ENCODE measurements at places on chromosomes 1 and 21.

DNA sequence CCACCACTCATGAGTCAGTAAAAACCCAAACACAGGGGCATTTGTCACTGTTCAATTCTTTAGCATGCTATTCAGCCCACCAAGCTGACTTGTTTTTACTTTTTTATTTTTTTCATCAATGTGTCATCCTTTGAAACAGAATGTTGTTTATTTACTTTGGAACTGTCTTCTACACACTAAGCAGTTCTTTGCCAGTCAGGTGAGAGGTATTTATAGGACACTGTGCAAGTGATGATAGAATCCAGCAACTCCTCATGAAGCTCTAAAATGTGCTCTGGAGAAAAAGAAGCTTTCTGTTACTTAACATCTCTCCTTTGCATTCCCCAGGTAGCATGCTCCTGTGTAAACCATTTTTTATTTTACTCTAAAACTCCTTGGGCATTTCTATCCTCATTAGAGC is 582.0 kb upstream of the TMPRSS15 start:
- DNase-seq: no peak

GRCh38 chr1:42043182-42043581 is 110.0 kb upstream of the GUCA2B start:
- no peak for DNase-seq

- no peak for DNase-seq
Measured at GRCh38 chr1:185397183-185397582, 80.1 kb upstream of the IVNS1ABP start.

- DNase-seq: no peak
Measured at GRCh38 chr1:8257621-8258020, 60.3 kb upstream of the SLC45A1 start.

- DNase-seq: no peak
Measured at GRCh38 chr1:84991097-84991920, 5.6 kb downstream of the MCOLN2 start.

DNA sequence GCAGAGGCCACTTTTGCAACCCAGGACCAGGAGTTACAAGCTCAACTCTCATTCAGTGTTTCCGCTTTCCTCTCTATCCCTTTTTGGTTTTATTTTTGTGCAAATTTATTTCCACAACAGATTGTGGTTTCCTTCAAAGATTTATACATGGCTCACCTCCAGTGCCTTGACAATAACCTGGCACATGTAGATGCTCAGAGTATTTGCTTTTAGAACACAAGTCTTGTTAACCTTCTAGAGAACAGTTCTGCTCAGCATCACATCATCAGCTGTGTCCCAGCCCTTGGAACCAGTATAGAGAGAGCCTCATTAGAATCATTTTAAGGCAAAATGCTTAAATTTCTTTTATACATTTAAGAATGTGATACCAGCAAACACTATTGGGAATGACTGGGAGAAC is 133.7 kb downstream of the TENT5C start:
- DNase-seq: no peak

- DNase-seq: no peak
Measured at GRCh38 chr1:27341525-27342252, at the start of gene SYTL1. Gene SYTL1 (plus strand): TSS chr1:27342022. CDS start chr1:27345335, 3,313 bp downstream.

DNA sequence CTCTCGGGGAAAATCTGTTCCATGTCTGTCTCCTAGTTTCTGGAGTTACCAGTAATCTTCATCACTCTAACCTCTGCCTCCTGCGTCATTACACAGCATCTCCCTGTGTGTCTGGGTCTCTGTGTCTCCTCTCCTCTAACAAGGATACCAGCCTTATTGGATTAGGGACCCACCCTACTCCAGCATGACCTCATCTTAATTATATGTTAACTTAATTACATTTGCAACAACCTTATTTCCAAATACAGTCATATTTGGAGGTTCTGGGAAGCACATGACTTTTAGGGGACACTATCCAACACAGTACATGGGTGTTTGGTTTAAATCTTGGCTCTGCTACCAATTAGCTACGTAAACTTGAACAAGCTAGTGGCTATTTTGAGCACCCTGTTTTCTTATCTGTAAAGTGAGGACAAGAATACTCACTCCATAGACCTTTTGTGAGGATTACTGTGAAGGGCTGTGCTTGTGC is 83.9 kb upstream of the SGIP1 start:
- DNase-seq: no peak

DNA sequence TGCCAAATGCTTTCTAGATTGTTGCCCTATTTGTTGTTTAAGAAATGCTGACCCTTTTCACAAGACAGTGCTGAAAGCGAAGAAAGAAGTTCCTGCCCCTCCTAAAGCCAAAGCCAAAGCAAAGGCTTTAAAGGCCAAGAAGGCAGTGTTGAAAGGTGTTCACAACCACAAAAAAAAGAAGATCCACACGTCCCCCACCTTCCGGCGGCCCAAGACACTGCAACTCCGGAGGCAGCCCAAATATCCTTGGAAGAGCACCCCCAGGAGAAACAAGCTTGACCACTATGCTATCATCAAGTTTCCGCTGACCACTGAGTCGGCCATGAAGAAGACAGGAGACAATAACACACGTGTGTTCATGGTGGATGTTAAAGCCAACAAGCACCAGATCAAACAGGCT is 55.7 kb downstream of the PSMG1 start:
- DNase-seq: no peak

DNA sequence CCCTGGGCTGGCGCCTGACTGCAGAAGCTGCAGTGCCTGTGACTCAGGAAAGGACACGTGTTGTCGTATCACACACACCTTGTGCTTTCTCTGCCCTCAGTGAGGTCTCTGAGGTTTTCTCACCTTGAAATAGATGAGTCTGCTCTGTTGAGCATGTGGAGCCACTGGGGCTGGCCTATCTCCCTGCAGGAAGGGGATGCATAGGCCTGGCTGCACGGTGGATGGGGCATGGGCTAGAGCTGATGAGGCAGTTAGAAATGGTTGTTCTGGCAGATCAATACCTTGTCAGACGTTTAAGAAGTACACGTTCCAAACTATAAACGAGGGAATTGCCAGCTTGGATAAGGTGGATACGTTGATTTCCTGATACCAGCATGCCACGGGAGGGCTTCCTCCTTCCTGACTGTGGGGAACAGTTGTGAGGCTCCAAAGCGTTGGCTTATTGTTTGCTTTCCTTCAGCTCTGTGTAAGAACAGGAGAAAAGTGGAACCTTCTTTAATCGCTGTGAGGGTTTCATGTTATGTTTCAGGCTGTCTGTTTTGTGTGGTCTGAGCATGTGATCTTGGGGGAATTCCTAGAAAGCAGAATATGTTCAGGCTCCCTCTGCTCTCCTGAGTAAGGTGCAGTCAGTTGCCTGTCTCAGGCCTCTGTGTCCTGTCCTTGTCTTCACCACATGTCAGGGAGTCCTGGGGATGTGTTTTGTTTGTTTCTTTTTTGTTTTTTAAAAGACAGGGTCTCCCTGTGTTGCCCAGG is 44.8 kb downstream of the PCNT start:
- no peak for DNase-seq

DNA sequence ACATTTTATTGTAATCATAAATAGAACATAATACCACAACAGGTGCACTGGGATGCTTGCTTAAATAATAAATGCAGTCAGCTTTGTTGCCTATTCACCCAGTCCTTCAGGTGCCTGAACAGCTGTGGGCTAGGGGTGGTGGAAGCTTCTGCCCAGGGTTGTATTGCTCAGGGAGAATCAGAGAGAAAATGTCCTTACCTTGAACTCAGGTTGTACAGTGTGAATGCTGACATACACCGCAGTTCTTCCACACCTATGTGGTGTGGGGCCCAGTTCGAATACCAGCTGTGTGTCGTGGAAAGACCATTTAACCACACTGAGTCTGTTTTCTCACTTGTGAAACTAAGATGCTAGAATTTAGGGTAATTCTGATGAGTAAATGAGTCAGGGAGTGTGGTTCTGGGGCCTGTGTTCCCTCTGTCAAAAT is 115.7 kb upstream of the ATP1A1 start:
- no peak for DNase-seq

GRCh38 chr1:26788515-26788785 is 700 bp downstream of the PIGV start:
- no peak for DNase-seq

- no peak for DNase-seq
Measured at GRCh38 chr1:195740862-195741261, 867.4 kb downstream of the KCNT2 start.

DNA sequence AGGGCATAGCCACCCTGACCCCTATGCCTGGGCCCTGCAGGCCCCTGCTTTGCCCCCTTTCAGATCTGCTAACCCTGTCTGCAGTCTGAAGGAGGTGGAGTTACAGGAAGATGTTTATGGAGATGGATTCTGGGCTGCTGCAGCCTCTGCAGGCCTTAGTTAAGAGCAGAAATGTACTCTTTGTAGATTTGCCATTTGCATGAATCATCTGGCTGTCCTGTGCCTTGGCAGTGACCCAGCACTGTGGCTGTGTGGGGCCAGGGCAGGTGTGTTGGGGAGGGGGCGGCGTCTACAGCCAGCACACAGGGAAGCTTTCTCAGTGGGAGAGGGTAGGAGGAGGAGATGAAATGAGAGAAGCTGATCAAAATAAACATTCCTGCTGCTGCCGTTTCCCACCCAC is 867.3 kb downstream of the PLA2G4A start:
- DNase-seq: no peak

GRCh38 chr1:154629061-154629674 is 21.2 kb upstream of the ADAR start:
- DNase-seq: no peak

DNA sequence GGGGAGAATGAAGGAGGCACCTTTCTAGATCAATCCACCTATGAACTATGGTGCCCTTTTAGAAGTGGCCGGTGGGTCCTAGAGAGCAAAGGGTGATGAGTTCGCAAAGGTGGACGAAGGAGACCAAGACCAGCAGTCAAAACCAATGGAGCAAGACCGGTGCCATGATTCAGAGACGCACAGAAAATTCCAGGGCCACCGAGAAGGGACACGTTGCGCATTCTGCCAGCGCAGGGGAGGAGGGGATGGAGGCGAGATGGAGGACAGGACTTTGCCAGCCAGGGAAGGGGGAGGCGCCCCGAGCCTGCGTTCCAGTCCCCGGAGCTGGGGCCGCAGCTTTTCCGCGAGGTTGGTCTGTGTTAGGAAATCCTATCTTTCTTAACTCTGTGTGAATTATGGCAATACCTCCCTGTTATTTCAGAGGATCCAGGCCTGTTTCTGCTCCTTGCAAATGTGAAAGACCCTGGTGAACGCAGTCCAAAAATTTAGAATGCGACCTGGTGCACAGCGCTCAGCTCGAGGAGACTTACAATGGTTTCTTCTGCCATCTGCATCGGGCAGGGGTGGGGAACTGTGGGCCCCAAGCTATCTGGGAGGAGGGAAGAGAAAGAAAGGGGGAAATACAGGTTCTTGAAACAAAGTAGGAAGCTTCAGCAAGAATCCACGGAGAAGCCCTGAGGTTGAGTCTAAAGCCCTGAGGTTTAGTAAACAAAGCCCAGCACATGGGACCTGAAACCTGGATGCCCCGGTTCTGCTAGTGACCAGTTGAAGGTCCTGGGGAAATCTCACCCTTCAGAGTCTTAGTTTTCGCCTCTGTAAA is 129.4 kb downstream of the MRPS6 start:
- DNase-seq: no peak

DNA sequence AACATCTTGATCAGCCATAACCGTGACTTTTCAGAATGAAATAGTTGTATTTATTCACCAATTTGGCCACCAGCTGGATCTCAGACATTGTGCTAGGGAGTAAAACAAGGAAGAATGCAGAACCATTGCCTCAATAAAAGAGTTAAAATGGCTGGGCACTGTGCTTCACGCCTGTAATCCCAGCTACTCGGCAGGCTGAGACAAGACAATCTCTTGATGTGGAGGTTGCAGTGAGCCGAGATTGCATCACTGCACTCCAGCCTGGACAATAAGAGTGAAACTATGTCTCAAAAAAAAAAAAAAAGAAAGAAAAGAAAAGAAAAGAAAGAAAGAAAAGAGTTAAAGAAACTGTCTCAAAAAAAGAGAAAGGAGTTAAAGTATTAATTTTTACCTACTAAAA is 199.5 kb downstream of the TPR start:
- DNase-seq: no peak

DNA sequence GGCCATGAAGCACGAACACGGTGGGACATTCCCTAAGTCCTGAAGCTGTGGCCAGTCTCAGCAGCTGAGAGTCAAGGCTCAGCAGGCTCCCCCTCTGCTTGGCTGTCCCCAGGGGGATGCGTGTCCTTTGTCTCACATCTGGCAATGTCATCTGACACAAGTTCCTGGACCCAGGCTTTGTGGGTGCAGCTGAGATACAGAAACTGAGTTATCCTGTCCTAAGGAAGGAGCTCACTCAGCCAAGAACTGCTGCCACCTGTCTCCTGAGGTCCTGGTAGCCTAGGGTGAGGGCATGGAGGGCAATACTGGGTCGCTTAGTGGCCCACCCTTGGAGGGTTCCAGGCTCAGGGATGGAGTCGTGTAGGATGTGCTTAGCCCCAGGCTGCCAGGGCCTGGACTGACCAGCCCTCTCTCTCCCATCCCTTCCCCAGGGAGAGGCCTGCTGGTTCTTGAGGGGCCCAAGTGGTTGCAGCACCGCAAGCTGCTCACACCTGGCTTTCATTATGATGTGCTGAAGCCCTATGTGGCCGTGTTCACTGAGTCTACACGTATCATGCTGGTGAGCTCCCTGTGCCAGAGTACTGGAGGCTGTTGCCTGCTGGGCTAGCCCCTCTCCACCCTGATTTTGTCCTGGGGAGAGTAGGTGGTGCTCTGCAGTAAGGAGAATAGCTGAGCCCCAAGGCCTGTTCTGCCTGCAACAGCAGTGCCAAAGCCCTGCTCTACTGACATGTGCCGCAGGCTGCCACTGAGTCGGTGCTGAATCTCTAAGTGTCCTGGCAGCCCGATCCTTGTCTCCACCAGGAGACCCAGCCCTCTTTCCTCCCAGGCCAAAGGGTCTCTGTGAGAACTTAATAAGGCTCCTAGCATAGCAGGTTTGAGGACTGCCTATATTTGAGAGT is 13.5 kb downstream of the CYP4B1 start:
- DNase-seq: no peak

- DNase-seq: no peak
Measured at GRCh38 chr1:5865774-5866173, 126.5 kb downstream of the NPHP4 start.

DNA sequence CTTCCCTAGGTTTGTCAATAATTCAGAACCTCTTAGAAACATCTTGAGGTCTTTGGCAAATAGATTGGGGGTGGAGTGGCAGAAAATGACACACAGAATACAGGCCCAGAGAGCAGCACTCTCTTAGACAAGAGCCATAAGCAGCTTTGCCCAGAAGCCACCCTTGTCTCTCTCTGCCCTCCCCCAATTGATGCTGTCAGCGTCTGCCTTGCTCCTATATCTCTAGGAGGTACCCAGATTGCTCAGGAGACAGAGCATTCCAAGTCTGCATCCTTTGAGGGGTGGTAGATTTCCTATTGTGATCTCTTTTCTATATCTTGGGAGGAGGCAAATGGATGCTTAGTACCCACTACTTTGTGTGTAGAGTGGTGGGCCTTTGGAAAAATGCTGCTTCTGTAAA is 1.8 kb downstream of the RGL1 start:
- DNase-seq: no peak
